IPS DF 19.7 (cell line): ENCODE measurements at places on chromosomes 3 and 15.

- DNase-seq, result no peak
Measured at GRCh38 chr3:17179381-17180205, 294.8 kb downstream of the PLCL2 start.

DNA sequence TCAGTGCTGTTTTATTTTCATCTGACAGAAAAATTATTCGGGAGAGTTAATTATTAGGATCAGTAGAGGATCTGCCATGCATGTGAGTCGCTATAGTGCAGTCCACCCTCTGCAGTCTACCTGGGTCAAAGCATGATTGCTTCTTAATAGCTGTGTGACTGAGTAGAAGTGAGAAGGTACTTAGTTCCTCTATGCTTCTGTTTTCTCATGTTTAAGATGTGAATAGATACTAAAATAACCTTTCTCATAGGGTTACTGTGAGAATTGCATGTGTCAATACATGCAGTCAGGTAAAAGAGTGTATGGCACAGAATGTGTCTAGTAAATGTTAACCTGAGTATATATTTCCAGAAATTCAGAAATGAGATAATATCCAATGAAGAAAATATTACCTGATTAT, 435.7 kb downstream of the NAALADL2 start:
- DNase-seq, result no peak

- DNase-seq, result no peak
Measured at GRCh38 chr3:48463703-48464102, 17.2 kb downstream of the ATRIP start.

DNA sequence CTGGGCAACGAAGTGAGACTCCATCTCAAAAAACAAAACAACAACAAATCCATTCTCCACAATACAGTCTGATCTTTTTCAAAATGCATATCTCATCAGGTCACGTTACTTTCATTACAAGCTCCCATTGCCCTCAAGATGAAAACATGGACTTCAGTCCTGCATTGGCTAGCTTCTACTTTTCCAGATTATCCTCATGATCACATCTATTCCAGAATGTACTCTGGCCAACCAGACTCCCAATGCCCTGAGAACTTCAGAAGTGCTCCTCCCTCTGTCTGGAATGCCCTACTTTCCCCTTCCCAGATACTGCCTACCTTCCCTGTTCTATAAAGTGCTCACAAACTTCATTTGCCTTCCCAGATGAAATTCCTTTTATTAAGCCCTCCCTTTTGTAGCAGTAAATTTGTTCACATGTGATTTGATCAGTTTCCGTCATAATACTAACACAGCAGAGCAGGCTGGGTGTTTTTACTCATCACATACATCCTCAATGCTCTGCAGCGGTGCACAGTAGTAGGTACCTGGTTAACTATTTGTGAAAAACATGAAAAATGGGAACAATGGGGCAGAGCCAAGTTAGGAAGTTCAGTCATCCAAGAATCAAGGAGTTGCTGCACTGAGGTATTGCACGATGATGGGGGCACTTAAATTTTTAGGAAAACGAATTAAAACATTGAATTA, 5.3 kb downstream of the RPL22L1 start:
- DNase-seq, result no peak

DNA sequence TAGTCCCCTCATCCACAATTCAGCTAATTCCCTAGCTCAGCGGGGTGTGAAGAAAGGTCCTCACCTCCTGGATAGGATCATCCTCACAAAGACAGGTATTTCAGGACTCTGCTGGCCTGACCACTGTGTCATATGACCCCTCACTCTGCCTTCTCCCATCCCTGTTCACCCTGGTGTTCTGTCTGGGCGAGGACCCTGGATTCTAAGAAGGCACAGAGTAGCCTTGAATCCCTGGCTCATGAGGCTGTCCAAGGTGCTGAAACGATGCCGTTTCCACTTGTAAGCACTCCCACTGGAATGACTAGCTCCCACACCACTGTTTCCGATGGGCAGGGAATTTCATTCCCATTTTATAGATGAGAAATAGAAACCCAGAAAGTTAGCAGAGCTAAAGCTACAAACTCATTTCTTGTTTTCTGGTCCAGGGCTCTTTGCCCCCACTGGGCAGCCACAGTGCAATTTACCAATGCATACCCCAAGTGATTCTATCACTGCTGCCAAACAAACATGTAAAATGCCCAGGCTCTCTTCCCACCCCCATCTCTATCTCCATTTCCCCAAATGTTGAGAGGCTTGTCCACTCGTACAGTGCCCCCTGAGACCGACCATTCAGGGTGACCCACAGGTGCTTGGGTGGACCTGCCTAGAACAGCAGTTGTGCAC, 83.2 kb downstream of the RAB11A start:
- peak; percentile 42 for DNase-seq

DNA sequence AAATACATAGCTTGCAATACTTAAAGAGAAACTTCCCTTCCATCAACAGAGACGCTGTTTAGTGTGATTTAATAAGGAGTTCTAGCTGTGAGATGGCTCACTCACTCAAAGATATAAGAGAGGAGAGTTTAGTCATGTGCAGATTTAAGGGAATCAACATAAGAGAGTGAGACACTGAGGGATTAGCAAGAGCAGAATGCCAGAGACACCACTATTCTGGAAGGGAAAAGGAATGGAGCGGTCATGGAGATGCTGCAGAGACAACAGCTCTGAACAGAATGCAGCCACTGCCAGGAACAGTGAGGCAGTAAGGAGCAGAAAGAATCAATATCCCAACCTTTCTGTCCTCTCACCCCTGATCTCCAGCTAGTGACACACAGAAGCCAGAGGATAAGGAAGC, 248.8 kb downstream of the MBNL1 start:
- peak; percentile 15 for DNase-seq

- no peak for DNase-seq
Measured at GRCh38 chr3:53067567-53067966, 21.7 kb upstream of the SFMBT1 start.

- DNase-seq, result no peak
Measured at GRCh38 chr3:188257384-188258026, 103.5 kb downstream of the LPP start.

GRCh38 chr3:42066516-42067181, 24.5 kb upstream of the TRAK1 start:
- peak; percentile 75 for DNase-seq

GRCh38 chr3:25493246-25493645, 65.2 kb downstream of the RARB start:
- DNase-seq, result no peak

DNA sequence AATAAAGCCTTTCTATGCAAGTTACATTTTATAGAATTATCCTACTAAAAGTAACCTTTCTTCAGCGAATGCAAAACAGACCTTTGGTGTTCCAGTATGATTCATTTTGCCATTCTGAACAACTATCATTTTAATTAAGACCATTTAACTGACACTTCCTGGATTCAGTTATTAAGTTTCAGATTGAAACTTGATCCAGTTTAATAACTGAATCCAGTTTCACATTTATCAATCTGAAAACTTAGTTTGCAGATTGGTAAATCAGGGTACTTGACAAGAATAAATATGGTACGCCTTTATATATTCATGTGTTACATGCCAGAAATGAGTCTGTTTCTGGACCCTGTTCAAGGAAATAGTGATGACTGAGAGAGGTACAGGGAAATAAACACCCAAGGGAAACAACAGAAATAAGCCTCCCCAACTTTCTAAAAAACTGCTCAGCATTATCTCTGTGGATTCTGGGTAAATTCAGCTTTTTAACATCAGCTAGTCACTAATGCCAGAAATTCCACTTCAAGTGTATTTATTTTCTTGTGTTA, 23.3 kb upstream of the NFKBIZ start:
- DNase-seq, result no peak

DNA sequence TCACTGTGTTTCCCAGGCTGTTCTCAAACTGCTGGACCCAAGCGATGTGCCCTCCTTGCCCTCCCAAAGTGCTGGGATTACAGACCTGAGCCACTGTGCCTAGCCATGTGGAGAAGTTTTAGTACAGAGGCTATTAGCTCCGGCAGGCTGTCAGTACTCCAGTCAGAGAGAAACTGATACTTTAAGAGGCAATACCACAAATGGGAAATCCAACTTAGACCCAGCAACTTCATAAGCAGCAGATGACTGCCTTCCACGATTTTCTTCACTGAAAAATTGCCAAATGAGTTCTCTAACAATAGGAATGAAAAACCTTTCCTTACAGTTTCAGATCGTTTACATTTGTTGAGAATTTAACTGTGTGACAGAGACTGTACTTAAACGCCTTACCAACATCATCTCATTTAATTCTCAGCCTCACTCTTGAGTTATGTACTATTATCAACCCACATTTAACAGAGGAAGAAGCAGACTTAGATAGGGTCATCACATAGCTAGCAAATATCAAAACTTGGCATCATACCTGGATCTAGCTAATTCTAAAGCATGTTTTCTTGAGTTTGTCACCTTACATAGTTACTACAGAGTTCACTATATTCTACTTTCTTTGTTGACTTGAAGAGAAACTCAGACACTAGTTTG, 127.4 kb downstream of the TCF12 start:
- no peak for DNase-seq

DNA sequence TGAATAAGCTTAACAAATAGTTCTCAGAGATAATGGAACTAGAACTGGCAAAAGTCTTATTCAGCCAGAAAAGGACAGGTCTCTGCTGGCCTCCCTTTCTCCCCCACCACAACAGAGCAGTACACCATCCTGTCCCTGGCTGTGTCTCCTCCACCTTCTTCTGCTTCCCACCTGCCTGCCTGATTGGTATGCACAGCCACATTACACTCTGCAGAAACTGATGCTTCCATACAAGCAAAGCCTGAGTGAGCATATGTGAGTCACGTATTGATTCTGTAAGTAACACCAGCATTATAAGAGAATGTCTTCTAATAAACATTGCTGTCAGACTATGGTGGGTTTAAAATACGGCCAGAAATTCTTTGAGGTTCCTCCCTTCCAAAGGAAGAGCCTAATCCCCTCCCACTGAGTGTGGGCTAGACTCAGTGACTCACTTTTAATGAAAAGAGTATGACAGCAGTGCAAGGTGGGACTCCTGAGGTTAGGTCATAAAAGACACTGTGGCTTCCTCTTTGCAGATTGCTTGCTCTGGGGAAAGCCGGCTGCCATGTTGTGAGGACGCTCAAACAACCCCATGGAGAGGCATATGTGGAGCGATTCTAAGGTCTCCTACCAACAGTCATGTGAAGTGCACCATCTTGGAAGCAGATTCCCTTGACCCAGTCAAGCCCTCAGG, 44.4 kb downstream of the ANXA2 start:
- no peak for DNase-seq

- no peak for DNase-seq
Measured at GRCh38 chr3:157152438-157152837, 7.5 kb downstream of the CCNL1 start.

GRCh38 chr3:127889976-127890650, 24.9 kb upstream of the KBTBD12 start:
- no peak for DNase-seq

DNA sequence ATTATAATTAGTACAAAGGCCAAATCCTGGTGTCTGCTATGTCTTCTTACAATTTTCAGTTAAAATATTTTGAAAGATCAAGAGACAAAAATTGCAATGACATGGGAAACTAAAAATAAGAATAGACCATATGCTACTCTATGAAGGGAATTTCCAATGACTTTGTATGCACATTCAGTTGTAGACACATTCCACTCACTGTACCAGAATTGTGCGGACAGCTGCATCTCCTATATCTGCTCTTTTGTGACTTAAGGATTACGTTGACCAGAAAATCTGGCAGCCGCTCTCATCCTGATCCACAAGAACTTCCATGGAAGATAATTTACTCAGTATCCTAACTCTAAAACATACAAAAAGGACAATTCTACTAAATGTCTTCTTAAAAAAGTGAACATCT, 493.9 kb upstream of the KCNMB2 start:
- no peak for DNase-seq

GRCh38 chr15:45784656-45785055, 149.8 kb downstream of the SQOR start:
- DNase-seq, result no peak

DNA sequence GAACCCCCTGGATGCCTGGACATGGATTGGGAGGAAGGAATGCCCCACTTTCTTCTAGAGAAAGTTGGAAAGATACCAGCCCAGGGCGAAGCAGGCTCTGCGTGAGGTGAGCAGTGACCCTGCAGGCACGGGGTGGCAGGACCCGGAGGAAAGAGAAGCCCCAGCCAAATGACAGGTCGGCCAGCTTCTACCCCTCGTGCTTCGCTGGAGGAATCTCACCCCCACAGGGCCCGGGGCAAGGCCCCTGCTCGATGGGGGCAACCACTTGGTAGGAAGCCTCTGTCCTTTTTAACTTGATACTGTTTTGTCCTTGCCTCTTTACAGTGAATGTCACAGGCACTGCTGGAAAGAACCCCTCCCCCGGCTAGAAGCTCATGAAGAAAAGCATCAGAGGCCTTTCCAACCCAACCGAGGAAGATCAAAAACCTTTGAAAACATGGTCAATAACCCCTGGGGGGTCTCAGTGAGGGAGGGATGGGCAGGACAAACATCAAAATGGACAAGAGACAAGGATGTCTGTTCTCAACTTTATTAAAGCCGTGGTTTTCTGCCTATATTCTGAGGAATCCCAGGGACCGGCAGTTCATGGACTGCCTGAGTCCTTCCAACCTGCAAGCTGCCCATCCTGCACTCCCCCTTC, 54.4 kb downstream of the SH3BP5 start:
- no peak for DNase-seq

GRCh38 chr15:73550190-73550589, 83.0 kb downstream of the NPTN start:
- DNase-seq, result no peak

DNA sequence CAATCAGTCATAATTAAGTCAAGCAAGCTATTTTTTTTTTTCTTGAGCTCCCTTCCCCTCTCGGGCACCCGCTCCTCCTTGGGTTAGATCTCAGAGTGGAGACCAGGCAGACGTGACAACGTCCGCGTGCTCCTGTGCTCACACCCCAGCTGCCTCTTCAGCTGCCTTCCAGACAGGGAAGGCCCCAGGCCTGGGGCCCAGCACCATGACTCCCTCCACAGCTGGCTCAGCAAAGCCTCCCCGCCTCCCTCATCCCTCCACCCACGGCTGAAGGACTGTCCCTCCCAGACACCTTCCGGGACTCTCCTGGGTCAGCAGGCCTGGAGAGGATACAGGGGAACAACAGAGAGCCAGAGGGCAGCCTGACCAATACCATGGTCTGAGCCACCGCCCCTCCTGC, 87.9 kb upstream of the LINGO1 start:
- no peak for DNase-seq
